ENCODE measurements at places on chromosomes 7 and 10. TPM values are rescaled to one million over a fixed set of nuclear protein-coding genes. Genes with fewer than 3 reads are reported as not detected.

Gene EGR2
- total RNA-seq = 0.86 TPM

Gene FXYD4
- total RNA-seq = not detected

Gene SEMA3D
- total RNA-seq = 10.3 TPM

Gene KCP
- total RNA-seq = not detected

Gene TMEM213
- total RNA-seq = not detected

Gene NHLRC2
- total RNA-seq = 22.4 TPM

Gene NKX2-3
- total RNA-seq = not detected
